Amniotic epithelial cell (primary cell): ENCODE measurements at places on chromosomes 2 and 18.

GRCh38 chr2:102470168-102470567 lies 2.9 kb upstream of the SLC9A4 start:
- no peak for DNase-seq

DNA sequence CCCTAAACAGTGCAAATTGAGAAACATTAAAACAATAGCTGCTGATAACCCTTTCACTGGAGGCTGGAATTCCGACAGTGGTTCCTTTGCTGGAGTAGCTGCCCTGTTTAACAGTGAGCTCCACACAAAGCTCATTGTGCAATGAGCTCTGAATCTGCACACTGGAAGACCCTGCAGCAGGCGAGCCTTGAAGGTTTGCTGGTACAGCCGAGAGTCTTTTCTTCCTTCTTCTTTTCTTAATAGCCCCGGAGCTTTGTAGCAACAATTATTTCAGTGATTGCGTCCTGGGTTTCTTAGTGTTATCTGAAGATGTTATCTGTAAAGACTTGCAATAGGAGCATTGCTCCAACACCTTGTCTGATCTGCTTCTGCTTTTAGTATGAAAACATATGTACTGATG lies 50.8 kb upstream of the CXCR4 start:
- no peak for DNase-seq

DNA sequence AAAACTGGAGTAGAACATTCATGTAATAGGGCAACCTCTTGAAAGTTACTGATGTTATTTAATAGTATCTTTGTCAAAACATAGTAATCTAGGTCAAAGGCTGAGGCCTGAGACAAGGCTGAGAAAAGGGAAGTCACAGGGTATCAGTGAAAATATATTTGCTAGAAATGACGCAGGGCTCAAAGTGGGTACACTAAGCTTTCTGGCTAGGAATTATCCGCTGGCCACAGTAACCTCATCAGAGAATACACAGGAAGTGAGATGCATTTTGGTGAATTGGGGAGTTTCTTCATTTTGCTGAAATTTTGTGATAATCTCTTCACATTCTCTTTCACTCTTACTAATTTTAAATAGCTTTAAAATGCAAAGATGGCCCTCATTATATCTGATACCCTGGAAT lies 206.8 kb downstream of the OTX1 start:
- DNase-seq, result no peak

GRCh38 chr2:203209538-203209937 lies 29.3 kb upstream of the CYP20A1 start:
- peak; percentile 48 for DNase-seq

DNA sequence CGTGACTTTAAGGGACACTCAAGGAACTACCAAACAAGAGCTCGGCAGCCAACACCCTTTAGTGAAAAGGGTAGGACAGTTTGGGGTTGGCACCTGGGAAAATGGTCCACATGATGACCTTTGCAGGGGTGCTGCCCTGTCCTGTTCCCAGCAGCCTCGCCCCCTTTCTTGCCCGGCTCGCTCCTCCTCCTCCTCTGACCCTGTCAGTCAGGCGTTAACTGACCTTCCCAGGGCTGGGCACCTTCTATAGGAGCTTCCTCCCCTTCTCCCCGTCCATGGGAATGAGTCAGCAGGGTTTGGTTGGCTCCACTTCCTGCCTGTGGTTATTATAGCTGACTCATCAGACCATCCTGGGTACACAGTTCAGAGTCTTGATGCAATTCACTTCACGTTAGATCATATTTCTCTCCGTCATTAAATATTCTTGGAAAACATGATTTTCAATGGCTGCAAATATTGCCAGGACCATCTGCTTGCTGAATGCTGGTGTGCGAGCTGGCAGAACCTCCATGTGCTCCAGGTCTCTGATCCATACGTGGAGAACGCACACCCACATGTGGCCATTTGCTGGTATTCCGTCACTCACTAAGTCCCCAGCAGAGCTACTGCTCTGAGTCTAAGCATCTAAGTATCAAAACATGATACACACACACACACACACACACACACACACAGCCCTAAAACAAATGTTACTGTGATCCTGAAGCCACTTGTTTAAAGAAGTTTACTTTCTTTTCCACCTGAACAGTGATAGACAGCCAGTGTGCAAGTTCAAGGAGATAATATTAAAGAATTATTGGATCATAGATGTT lies 185.0 kb downstream of the ANAPC1 start:
- peak; percentile 99 for DNase-seq

DNA sequence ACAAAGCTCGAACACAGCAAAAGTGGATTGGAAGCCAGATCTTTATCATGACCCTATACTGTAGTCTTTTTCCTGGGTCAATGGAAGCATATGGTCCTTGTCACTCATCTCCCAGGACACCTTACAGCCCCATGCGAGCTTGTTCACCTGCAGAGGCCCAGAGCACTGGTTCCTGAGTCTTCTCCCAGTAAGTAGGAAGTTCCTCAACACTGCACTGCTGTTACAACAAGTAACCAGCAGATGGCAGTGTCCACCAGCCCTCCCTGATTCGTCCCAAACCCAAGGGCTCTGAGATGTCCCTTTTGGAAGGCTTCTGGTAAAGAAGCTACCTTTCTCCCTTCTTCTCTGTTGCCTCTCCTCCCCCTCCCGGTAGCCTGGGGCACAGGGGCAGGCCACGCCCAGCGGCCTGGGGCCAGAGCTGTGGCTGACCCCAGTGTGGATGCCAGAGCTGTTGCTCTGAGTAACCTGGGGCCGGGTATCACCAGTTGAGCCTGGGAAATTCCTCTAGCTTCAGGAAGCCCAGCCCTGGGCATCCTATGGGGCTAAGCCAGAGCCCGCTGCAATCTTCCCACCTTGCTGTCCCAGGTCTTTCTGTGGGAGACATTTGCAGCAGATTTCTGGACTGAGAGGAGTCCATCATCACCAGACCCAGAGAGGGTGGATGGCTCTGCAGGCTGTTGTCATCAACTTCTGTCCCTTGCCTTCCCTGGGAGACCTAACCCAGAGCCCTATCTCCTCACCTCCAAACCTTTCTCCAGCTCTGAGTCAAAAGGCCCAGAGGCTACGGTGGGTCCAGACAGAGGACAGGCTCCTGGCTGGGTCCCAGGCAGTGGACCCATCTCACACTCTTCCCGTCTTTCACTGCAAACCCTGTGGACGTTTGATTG lies 5.3 kb upstream of the GDF7 start:
- DNase-seq, result peak; percentile 62

DNA sequence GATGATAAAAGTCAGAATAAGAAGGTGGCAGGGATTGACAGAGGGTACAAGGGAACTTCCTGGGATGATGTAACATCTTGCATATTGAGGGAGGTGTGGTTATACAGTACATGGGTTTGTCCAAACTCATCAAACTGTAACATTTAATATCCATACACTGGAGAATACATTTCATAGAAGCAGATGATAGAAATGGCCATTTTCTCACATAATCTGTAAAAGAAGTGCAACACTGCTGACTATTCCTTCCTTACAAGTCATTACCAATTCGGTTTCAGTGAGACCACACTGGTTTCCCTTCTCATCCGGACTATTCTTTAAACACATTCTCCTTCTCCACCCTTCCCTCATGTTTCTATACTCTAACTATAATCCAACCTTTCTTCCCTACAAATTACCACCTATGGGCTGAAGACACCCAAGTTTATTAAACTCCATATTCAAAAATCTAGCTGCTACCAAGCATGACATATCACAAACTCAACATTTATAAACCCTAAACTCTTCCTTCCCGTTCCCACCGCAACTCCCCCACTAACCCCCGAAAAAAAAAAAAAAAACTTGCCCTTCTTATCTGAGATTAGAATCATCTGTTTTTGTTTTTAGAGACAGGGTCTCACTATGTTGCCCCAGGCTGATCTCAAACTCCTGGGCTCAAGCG lies 1.6 kb downstream of the COX7A2L start:
- no peak for DNase-seq

DNA sequence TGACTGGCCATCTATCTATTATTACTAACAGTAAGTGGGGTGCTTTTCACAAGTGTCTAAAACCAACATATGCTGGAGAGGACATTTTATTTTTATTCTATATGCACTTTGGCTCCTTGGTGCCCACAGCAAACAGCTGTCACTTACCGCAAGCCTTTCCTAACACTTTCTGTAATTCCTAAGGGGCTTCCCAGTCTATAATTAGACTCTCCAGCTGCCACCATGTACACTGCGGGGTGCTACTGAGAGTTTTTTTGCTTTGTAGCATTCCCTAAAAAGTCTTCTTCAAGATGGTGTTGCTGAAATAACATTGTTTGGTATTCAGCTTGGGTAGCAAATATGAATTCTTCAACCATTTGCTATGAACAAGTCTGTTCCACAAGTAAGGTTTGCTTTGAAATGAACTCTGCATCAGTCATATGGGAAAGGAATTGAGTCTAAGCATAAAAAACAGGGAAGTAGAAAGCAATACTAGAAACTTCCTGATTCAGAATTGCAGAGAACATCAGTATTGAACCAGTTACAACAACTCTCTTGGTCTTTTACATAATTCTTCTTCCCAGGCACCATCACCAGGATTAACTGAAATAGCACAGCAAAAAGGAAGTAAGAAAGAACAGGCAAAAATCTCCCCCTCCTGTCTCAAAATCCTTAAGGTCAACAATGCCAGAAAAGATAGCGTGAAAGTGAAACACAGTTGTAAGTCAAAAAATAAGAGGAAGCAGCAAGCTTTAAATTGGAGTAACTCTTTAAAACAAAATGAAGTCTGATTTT lies 28.6 kb downstream of the EPB41L3 start:
- DNase-seq, result no peak

DNA sequence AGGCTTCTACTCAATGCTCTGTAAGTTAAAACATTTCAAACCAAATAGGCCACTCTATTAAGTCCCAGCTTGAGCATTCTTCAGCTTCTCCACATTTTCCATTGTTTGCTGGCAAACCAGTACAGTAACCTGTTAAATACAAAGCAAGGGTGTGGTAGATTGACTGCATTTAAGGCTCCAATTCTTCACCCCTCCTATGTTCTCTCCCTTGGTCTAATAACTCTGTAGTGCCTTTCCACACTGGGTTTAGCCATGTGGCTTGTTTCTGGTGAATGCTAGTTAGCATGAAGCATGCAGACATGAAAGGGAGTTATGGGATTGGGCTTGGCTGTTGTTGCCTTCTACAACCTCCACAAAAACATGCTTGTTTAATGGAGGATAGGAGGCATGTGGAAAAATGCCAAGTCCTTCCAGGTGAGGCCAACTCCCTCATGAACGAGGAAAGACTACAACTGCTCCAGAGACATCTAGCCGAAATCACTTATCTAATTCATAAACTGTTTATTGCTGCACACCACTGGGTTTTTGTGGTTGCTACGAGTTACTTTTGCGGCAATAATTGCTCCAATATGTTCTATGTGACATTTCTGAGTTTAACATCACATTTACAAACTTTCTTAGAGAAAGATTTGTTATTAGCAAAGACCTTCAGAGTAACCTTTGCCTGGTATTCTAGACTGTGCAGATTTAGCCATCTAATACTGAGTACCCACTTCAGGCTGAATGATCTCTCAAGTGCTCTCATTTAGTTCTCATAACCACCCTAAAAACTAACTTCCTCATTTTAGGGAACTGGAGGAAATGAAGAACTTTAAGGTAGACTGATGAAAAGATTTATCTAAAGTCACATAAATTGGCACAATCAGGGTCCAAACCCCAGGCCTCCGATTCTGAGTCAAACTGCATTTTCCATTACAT lies 104.0 kb downstream of the SMAD2 start:
- no peak for DNase-seq

DNA sequence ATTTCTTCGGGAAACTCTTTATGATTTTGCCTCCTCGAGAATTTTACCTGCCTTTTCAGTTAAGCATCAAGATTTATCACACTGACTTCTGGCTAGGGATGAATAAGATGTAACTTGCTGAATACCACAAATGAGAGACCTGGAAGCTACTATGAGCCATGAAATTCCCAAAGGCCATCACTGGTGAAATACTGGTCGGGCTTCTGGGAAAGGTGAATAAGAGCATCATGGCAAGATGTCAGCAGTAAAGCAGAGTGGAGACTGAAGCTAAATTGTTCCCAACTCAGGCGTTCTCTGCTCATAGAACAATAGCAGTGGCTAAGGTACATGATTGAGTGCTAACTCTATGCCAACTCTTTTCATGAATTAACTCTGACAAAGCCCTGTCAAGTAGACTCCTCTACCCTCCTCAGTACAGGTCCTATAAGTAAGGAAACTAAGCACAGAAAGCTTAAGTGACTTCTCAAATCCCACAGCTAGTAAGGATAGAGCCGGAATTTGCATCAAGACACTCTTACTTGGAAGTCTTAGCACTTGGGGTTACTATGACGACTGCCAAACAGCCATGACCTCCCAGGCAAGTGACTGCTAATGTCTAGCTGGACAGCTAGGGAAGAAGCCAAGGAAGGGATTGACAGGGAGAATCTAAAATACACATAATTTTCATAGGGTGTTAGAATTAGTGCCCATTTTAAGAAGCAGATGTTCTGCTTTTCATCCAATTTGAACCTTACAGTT lies 22.7 kb upstream of the DSC3 start:
- no peak for DNase-seq

GRCh38 chr18:24593401-24593800 lies 133.0 kb downstream of the HRH4 start:
- DNase-seq, result no peak

- peak; percentile 96 for DNase-seq
These were observed 60.6 kb downstream of the PTPN4 start for GRCh38 chr2:119820275-119820674.

- DNase-seq, result peak; percentile 35
These were observed 42.8 kb downstream of the METTL8 start for GRCh38 chr2:171390941-171391516.

GRCh38 chr2:157487271-157487610 lies 43.4 kb upstream of the CYTIP start:
- no peak for DNase-seq

DNA sequence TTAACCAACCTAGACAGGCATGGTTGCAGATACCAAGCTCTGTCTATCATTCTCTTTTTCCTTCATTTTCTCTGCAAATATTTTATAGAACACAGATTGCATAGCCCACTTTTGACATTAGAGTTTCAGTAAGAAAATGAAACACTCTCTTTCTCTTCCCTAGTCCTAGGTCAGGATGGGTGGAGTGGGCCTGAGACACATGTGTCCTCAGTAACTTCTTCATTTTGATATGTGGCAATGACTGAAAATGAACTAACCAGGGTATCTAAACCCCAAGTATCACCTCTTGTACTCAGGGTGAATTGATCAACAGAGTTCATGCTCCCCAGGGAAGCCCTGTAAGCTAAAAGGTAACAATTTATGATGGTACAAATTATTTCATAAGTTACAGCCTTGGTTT lies 37.0 kb upstream of the KYNU start:
- DNase-seq, result no peak

DNA sequence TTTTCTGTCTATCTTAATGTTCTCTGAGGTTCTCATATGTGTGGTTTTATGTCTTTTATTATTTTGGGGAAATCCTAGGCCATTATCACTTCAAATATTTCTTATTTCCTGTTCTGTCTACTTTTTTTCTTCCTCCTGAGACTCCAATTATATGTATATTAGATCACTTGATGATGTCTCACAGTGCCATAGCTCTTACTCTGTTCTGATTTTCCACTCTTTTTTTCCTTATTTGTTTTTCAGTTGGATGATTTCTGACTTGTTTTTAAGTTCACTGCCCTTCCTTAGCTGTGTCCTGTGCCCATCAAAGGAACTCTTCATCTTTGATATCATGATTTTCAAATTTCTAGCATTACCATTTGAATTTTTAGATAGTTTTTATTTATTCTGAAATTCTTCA lies 24.1 kb downstream of the FAM228B start:
- no peak for DNase-seq

GRCh38 chr2:42196403-42197267 lies 27.5 kb downstream of the EML4 start:
- peak; percentile 87 for DNase-seq

- no peak for DNase-seq
These were observed 121.9 kb downstream of the NDUFA10 start for GRCh38 chr2:239903210-239903609.
